ENCODE measurements at places on chromosomes 3 and 15.

DNA sequence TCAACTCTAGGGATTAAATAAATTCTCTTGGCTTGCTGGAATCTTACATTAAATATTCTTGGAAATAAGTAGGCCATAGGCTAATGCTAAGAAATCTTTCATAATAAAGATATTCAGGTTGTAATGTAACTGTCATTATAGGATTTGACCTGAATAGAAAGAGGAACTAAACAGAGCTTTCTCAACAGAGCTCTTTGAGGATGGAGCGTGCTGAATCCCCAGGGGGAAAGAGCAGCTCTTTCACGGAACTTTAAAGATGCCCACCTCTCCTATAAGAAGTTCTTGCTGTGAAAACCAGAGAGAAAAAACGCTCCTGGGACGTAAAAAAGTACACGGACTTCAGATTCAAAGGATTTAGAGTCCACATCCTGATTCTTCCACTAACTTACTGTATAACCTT is 77.9 kb downstream of the NTRK3 start:
- no peak for DNase-seq

DNA sequence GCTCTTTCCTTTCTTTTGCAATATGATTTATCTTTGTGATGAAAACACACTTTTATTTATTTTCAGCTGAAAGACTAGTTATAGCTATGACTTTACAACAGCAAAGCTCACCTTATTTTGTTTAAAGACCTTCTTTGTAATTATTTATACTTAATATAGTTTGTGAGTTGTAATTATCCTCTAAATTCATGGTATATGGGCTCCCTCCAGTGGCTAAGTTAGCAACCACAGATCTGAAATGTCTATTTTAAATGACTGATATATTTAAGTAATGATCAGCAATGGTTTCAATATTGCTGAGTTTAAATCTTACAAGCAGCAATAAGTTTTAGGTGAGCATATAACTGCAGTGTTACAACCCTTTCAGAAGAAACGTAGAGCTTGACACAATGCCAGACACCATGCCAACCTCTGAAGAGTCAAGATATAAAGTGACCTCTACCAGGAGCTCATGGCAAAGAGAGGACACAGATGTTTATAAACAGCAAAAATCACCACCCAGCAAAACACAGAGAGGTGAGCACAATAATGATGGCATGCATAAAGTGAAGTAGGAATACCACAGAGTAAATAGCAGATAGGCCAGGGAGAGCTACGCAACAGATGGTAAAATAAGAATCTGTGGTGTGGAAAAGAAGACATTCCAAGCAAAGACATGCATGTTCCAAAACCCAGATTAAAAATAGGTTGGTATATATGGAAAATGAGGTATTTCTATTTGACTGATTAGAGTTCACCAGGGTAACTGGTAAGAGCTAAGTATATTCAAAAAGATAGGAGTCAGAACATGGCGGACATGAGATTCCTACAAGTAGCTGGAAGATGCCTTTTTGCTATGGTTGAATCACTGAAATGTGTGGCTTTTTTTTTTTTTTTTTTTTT is 143.7 kb upstream of the ZNF385D start:
- no peak for DNase-seq

- DNase-seq = no peak
These were observed 196.4 kb upstream of the NANOGP8 start for GRCh38 chr15:35281515-35281914.

DNA sequence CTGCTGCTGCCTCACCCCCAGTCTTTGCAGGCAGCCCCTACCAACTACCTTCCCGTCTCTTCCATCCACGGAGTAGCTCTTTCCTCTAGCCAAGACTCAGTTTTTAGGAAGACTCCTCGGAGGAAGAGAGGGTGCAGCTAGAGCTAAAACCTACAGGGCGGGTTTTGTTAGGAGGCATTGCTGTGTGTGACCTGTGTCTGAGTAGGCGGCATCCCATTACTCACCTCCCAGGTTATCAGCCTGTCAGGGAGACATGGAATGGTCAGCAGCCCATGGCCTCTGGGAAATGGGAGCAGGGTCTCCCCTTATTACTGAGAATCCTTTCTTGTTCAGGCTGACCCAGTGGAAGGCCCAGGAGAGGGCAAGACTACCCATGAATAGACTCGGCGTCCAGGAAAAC is 43.8 kb upstream of the FGD5 start:
- no peak for DNase-seq

GRCh38 chr3:112351036-112351435 is 18.1 kb downstream of the CD200 start:
- no peak for DNase-seq

DNA sequence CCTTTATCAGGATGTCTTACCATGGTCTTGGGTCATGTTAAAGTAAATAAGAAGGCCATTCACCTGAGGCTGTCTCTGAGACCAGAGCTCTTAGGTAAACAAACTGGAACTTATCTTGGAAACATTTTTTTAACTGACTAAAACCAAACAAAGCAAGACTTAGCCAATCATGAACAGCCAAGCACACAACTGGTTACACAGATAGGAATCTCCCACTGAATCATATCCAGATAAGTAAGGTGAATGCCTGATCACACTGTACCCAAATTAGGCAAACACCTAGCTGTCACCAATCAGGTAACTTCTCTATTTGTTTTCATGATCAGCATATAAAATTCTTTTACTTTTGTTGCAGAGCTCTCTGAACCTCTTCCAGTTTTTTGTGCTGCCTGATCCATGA is 205.4 kb downstream of the CNTN3 start:
- no peak for DNase-seq

DNA sequence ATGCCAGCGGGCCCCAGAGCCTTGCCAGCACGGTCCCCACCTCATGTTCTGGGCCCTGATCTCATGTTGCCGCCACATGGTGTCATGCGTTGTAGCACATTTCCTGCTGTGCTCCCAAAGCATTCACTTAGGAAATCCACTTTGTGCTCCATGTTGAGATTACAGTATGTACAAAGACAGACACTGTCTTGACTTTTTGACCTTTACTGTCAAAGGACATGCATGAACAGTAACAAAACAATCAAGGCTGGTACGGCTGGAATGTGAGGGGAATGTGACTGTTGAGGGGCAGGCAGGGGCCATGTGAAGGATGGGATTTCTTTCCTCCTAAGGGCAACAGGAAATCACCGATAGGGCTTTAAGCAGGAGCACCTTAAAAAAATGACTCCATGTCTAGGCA is 53.3 kb upstream of the RPL32 start:
- DNase-seq = no peak

GRCh38 chr15:40911141-40911540 is 16.9 kb downstream of the VPS18 start:
- no peak for DNase-seq

GRCh38 chr3:196414469-196414868 is 17.8 kb downstream of the UBXN7 start:
- DNase-seq = no peak

DNA sequence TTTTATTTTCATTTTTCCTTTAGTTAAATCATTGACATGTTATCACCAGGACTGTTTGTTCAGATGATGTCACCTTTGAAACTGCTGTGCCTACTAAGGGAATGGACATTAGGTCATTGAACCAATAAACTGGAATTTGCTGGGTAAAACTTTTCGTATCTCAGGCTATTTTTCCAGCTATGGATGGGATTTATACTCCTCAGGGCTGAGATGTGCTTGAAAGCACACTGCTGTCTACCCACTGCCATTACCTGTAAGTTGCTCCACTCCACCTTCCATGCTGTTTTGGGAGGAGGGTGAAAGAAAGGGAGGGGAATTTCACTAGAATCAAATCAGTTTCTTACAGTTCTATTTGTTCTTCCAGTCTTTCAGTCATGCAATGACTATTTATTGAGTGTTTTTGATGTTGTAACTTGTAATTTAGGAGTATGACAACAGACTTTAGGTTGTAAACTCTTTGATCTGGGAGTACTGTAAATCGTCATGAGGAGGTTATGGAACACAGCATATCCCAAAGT is 11.3 kb downstream of the EHD4 start:
- no peak for DNase-seq

DNA sequence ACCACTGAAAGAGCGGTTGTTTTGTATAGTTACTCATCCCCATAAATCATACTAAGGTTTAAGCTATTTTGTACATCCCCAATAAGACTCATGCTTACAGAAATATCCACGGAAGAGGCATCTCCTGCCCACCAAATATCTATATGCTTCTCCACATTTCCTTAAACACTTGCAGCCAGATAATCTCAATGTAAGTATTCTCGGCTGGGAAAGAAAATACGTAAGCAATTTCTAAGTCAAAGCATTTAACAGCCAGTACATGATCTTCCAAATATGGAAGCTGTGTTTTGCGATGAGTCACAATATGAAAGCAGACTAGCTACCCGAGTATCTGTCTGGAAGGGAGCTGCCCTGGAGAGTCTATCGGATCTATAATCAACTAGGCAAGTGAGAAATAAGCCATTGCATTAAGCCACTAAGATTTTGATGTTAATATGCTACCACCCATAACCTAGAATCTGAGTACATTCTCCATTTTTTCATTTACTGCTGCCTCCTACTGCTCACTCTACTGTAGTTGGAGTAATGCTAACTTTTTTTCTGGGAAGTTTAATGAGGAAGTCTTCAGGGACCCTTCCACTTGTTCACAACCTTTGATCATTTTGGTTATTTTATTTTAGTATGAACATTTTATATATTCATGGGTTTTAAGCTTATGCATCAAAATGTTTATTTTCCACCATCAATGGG is 26.9 kb upstream of the ZMAT3 start:
- DNase-seq = no peak
